Inflammatory macrophage treated with lipopolysaccharide for 1 hour (primary cell): ENCODE measurements at places on chromosomes 16 and 17.
A peak's percentile ranks its signal among the peaks of the same experiment; 100 is the strongest.

GRCh38 chr17:14211246-14211645 lies 25.4 kb downstream of the CDRT15 start:
- DNase-seq = no peak

- no peak for DNase-seq
These were observed 86.3 kb upstream of the CACNG5 start for GRCh38 chr17:66748578-66748977.

GRCh38 chr16:58518083-58518979 lies 3.0 kb downstream of the SETD6 start:
- DNase-seq = no peak

GRCh38 chr16:67028167-67028695 lies 718 bp upstream of the CBFB start:
- no peak for DNase-seq

DNA sequence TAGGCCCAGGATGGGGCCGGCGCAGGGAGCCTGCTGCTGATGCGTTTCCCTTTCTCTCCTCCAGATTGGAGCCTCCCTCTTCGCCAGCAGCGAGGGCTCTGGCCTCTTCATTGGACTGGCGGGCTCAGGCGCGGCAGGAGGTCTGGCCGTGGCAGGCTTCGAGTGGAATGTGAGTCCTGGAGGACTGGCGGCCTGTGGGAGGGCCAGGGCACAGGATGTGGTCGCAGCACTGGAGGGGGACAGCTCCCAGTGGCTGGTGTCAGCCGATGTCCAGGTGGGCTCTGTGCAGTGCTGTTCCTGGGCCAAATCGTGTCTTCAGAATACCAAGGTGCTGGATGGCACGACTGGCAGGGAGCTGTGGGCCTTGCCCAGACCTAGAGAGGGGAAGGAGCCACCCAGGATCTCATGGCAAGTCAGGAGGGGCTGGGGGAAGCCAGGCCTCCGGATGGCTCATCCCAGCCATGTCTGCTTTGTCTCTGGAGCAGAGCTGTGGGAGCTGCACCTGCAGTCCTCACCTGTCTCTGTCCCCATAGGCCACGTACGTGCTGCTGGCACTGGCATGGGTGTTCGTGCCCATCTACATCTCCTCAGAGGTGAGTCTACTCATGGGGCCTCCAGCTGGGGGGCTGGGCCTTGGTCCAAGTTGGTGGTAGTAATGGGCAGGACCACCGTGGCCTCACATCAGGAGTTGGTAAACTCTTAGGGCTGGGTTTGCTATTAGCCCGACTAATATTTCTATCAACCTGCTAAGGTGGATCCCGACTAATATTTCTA lies 7.3 kb downstream of the SLC5A10 start:
- DNase-seq = no peak

DNA sequence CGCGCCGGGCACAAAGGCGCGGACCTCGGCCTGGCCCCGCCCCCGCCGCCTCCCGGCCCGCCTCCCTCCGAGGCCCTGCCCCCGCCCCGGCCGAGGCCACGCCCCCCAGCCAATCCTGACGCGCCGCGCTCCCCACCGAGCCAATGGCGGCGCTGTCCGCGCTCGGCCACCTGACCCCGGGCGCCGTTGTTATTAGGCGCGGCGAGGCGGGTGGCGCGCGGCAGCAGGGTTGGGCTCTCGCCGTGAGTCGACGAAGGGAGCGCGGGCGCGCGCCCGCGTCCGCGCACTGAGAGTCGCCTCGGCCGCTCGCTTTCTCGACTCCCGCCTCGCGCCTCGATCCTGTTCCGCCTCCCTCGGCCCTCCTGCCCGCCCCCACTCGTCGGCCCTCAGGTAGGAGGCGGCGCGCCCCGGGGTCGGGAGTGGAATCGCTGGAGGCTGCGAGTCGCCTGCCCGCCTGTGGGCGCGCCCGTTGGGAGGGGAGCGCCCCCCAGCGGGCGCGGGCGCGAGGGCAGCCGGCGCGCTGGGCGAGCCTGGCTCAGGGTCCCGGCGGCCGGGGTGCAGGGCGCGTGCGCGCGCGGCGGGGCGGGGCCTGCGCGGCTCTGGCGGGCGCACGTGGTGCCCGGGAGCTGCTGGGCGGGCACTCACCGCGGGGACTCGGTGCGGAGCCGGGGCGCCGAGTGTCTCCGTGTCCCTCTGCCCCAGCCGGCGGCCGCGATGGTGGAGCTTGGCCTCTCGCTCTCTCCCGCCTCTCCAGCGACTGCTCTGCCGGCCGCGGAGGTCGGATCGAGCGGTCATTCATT lies 405 bp upstream of the CBLN1 start:
- peak; percentile 66 for DNase-seq

- DNase-seq = no peak
These were observed 15.2 kb upstream of the HOXB2 start for GRCh38 chr17:48559840-48560817.

DNA sequence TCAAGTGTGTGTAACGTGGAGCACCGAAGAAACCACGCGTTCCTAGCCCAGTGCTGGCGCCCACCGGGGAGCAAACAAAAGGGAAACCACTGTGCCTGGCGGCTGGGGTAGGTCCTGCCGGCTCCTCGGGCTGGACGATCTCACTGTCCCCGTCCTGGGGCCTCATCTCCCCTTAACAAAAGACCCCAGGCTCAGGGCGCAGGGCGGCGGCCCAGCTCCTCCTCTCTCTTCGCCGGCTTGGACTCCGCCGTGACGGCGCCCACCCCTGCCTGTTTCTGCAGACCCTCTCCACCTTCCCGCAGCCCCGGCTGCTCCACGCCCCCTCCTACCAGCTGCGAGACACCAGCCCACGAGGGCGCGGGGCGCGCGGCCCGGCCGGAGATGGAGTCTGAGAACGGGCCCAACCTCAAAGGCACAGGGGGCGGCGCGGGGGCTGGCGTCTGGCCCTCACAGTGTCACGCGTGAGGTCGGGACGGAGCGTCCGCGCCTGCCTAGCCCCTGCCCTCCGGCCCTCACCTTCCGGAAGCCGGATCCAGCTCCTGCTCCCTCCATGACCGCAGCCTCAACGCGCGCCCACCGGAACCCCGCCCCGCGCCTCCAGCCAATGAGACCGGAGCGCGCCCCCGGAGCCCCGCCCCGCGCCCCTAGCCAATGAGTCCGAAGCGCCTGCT lies at the start of gene CENPX:
Gene CENPX (minus strand): TSS at position 569 of the 671 bp plus-strand sequence. CDS start 17 bp downstream, at position 552.
- no peak for DNase-seq

DNA sequence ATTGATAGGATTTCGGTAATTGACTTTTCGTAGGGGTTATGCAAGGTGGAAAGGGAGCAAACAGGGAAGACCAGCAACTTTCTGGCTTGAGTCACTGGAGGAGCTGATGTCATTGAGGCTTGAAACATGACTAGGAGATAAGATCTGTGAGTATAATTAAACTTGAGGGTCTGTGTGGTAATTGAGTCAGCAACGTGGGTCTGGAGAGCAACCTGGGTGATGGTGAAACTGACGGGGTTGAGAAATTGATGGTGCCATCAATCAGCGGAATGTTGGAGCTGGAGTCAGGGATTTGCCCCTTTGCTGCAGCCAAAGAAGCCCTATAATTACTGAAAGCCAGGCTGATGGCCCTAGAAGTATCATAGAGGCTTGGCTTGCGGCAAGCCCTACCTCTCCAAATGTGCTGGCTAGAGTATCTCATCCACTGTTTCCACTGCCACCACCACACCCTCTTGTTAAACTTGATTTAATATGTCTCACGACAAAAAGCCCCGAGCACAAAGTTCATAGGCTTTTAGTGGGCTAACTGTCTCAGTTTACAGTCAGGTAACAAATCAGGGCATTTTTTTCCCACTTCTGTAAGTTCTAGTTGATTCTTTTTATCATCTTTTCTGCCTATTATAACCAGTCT lies 186.9 kb upstream of the ELAC2 start:
- no peak for DNase-seq

- no peak for DNase-seq
These were observed 64.8 kb upstream of the KIFC3 start for GRCh38 chr16:57867000-57867561.

DNA sequence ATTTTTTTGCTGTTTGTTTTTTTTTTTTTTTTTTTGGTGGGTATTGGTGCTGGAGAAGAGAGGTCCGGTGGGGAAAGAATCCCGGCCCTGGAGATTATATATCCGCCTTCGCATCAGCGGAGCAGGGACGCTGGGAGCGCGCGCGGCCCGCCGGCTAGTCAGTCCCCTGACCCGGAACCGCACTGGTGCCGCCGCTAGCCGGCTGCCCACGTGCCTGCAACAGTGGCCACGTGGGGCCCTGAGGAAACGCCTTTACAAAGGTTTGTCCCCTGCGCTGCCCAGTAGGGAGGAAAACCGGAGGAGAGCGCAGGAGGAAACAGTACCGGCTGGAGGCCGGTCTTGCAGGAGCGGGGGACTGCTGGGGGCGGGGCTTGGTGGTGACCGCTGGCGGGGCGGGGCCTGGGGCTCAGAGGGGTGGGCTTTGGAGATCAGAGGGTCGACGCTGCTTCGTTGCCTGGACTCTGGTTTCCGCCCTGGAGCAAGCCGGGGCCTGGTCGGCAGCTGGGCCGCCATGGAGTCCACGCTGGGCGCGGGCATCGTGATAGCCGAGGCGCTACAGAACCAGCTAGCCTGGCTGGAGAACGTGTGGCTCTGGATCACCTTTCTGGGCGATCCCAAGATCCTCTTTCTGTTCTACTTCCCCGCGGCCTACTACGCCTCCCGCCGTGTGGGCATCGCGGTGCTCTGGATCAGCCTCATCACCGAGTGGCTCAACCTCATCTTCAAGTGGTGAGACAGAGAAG lies at the start of gene G6PC3:
Gene G6PC3 (plus strand): TSS at position 281 of the 743 bp plus-strand sequence. CDS start 231 bp downstream, at position 512.
- peak; percentile 95 for DNase-seq

DNA sequence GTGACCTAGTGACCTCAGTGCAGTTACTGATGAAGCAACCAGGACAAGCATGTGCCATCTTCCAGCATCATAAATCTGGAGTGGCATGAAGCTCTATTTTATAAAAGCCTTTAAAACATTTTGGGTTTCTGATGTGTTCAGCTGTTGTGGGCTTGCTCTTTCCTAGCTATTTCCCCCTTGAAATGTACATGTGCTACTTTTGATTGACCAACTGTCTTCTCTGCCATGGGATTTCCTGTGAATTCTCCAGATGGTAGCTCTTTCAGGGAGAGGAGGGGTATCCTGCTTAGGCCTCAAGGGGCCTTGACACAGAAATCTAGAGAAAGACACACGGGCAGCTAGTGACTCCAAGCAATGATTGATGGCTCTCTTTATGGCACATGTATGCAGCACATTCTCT lies 1.9 kb upstream of the ASIC2 start:
- DNase-seq = no peak

- no peak for DNase-seq
These were observed 452.5 kb downstream of the HS3ST3B1 start for GRCh38 chr17:14753383-14753782.

DNA sequence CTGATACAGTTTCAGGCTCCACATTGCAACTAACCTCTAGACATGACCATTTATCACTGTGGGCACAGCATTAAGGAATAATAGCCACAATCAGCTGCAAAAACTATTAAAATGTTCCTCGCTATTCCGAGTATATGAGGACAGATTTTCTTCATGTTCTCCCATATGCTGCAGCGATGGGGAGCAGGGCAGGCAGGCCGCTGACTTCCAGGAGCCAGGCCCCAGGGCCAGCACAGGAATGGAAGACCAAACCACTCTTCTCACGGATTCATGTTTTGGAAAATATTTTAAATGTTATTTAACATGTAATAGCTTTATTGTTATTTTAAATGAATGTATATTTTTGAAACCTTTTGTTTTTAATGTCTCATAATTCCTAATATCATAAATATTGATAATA lies 43.8 kb upstream of the ENDOV start:
- DNase-seq = no peak

- DNase-seq = no peak
These were observed 58.8 kb downstream of the ADCY9 start for GRCh38 chr16:4057439-4057877.

DNA sequence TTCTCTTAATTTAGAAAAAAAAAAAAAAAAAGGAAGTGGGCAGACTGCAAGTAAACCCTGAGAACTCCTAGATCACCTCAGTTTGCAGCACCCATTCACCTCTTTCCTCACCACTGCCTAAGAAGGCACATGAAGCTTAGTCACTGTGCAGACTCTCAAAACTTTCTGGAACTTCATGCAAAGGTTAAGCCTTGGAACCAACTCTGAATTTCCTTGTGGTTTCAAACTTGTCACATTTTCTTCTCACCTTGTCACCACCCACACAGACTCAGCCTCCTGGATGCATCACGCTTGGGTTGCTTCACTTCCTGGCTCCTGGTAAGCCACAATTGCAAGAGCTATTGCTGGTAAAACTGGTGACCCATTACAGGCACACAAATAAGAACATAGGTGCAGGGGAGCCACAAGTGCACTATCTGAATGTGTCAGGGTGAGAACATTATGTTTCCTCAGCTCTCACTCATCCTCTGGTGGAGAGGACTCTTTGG lies 15.0 kb upstream of the CPD start:
- DNase-seq = no peak

GRCh38 chr17:79791735-79792161 lies 5.1 kb downstream of the CBX8 start:
- no peak for DNase-seq

GRCh38 chr16:74742051-74742481 lies 32.6 kb downstream of the FA2H start:
- peak; percentile 99 for DNase-seq

- DNase-seq = peak; percentile 29
These were observed 37.8 kb upstream of the ULK2 start for GRCh38 chr17:19905502-19905901.

DNA sequence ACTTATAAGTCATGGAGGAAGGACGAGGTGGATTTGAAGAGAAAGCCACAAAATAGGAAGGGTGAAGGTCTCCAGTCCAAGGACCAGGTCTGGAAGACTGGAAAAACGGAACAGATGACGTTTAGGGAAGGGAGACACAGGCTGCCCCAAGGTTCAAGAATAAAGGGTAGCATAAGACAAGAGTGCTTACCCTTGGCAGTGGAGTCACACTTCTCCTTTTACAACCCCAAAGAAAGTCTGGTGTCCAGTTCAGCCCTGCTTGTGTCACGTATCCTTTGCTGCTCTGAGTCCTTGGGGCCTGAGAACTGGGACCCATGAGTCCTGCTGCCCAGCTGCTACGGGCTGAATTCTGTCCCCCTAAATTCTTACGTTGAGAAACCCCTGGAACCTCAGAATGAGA lies 13.0 kb upstream of the GGA2 start:
- no peak for DNase-seq

DNA sequence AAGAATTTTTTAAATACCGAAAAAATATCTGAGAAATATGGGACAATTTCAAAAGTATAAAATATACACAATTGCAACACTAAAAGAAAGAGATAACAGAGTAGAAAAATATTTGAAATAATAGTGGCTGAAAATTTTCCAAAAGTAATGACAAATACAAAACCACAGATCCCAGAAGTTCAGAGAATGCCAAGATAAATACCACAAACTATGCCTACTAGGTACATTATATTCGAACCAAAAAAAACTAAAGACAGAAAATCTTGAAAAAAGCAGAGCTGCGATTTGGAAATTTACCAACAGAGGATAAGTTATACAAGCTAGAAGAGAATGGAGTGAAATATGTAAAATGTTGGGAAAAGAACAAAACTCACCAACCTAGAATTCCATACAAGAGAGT lies 191.3 kb upstream of the ELAC2 start:
- DNase-seq = no peak

- DNase-seq = no peak
These were observed 44.0 kb downstream of the PLCG2 start for GRCh38 chr16:81823111-81823510.
